SK-N-SH treated with all-trans-retinoic acid at 6 μM for 48 hours (cell line): ENCODE measurements at places on chromosomes 7 and 10.

DNA sequence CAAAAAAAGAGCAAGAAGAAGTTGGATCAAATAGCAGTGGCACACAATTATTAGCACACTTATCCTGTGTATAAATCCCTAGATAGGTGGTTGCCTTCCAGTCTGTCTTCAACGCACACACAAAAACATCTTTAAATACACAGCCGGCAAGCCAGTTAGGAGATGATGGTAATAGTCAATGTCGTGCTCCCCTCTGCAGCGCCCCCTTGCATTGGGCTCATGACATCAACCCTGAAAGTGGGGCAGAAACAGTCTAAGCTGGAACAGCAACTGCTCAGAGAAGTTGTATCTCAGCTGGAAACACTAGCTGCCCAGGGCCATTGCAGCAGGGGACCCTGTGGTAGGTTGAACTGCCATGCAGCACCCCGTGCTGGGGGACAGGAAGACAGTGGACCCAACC, 179.5 kb upstream of the YAE1 start:
- ATAC-seq = no peak

DNA sequence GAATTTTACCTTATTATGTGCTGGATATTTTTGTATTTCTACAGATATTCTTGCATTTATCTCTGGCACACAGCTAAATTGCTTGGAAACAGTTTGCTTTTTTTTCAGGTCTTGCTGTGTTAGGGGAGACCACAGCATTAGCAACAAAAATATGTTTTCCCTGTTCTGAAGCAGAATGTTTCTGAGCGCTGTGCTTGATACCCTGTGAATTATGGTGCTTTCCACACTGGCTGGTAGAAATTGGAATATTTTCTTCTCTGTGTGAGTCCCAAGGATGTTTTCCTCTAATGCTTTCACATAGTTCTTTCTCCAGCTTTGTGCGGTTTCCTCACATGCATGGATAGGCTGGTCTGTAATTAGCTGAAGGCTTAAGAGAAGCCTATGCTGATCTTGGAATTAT, 651.6 kb upstream of the IGFBP3 start:
- no peak for ATAC-seq

DNA sequence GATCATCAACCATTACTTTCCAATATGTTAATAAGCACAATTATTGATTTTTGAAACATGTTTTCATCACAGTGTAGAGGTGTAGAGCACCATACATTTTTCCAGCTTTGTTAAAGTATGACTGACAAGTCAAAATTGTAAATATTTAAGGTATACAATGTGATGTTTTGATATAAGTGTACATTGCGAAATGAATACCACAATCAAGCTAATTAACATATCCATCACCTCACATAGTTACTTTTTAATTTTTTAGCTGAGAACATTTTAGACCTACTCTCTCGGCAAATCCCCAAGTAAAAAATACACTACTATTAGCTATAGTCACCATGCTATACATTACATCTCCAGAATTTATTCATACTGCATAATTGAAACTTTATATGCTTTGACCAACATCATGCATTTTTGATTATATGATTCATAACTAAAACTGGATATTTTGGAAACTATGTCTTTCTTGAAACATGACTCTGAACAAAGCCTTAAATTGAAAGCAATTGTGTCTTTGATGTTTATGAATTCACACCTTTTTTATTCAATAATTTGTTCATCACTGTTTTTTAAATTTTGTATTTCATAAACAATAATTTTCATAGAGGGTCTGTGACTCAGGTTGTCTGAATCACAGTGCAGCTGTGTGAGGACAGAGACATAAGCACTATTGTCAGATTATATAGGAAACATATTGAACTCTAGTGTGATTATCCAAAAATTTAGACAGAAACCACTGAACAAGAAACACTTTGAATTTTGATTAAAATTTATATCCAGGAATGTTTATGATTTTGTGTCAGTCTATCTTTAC, 486.1 kb downstream of the SEMA3D start:
- peak; percentile 46 for ATAC-seq

GRCh38 chr7:43583424-43584194, 701 bp downstream of the STK17A start:
- peak; percentile 24 for ATAC-seq

DNA sequence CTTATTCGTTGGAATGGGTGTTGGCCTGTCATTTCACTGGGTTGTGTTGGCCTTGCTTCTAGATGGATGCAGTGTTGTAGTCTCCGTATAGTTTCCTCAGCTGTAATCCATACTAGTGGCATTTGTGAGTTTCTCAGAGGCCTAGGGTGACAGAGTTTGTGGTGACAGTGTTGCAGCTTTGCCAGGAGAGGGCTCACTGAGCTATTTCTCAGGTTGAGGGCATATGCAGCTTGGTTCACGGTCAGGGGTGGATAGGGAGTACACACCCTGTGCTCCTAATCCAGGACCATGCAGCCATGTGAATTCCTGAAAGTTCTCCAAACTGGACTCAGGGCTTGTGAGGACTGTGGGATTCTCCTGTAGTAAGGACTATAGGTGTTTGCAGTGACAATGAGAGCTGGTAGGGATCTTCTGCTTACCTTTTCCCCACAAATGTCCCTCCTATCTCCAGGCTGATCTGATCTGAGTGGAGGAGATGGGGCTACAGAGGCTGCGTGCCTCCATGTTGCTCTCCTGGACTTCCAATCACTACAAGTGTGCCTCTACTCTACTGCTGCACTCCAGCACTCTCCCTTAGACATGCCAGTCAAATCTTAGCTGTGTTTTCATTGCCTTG, 229.0 kb downstream of the STK31 start:
- ATAC-seq = peak; percentile 81

DNA sequence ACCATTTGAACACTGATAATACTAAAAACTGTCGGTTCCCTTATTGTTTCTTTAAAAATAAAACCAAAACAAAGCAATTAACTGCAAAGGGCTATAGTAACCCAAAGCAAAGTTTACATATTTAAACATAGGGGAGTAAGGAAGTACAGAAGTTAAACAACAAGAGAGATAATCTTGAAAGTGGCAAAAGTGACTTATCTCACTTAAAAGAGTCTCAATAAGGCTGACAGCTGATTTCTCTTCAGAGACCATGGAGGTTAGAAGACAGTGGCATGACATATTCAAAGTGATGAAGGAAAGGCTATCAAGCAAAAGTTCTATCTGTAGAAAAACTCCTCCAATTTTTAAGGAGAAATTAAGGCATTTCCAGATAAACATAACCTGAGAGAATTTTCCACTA, 233.5 kb upstream of the HDAC9 start:
- no peak for ATAC-seq

DNA sequence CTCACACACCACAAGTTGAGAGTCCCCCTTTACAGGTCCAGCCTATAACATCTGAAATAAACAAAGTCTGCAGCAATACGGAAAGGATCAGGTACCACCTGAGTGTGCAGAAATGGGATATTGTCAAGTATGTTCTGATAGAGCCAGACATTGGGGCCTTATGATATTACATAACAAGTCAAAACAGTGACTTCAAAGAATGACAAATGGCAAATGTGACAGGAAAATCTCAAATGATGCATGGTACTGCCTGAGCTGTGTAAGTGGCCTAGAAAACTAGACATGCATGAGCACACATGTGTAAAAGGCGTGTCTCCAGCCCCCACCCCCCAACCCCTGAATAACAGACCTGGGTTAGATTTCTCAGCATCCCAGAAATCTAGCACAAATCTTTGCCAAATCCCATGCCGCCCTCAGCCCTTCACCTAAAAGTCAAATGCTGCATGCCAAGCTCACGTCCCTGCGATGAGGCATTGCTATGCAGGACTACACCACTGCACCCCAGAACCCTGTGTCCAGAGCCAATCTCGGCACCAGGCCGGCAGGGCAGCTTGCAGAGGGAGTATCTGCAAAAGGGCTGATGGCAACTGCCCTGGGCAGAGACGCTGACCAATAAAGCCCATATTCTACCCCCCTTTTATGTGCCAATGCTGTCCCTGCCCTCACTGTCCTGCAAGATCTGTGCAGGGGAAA, 58.8 kb downstream of the PRKAG2 start:
- ATAC-seq = no peak

DNA sequence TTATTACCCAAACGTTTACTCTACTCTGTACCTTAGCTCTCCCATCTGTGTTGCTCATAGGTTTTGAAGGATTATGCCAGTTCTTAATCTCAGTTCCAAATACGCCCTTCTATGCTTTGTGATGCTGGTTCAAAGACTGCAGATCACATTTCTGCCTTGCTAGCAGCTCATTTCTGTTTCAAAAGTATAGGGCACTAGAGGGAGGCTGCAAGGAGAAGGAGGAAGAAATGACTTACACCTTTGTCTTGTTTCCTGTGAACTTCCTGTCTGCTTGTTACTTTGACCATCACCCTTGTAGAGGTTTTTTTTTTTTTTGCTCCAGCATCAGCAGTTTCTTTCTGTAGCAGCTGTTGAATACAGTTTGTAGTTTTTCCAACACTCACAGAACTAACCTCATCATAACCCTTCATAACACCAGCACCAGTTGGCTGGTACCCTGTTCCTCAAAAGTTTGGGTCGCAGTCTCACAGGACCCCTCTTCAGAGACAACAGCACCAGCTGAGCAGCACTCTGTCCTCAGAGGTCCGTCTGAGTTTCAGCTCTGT, 16.5 kb downstream of the SLK start:
- ATAC-seq = no peak; the same call in 2 of the 3 replicates
